ENCODE measurements at places on chromosomes 2 and 18. TPM values are rescaled to one million over a fixed set of nuclear protein-coding genes. Genes with fewer than 3 reads are reported as not detected.

DNA sequence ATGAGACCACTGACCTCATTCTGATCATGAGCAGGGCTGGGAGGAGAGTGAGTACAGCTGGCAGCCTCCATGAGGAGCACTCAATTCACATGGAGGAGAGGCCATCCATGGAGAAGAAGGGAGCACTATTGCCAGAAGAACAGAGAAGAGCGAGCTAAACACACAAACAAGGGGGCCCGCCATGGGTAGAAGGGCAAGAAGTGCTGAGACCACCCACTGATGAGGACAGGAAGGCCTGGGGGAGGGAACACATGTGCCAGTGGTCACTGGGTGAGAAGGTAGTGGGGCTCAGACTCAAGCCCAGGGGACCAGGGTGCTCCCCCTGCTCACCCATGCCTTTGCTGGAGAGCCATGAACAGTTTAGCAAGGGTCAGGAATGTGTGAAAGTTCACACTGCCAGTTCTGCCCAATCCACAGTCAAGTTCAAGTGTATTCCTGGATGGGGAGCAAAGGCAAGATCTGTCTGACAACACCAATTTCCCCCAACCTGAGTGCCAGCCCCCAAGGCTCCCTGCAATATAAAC, 57.7 kb downstream of the TTC32 start:
- no peak for DNase-seq

DNA sequence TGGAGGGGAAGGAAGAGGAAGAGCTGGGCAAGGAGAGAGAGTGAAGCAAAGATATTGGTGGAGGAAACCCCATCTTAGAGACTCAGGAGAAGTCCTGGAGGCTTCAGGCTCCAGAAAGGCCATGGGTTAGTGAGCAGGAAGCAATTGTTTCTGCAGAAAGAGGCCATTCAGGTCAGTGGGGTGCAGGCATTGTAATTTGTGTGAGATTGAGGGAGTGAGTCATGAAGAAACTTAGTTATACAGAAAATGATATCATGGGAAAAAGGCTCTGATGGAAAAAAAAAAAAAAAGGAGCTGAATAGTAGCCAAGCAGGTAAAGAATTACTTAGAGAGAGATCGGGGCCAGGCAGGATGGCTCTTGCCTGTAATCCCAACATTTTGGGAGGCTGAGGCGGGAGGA, 4.0 kb downstream of the EMILIN2 start:
- no peak for DNase-seq

DNA sequence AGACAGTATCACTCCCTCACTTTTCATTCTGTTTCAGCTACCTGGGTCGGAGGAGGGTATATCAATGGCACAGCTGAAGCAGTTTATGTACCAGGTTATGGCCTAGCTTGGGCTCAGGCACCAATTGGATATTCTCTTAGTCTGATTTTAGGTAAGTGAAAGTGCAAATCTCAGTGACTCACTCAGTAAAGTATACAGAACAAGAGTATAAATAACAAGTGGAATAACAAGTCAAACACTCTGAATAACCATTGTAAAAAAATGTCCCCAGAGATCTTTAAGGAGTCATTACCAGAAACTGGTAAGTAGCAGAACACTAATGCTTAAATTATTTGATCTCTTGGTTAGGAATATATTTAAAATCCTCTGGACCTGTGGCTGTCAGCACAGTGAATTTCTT, 5.7 kb downstream of the SLC5A7 start:
- DNase-seq = no peak

- DNase-seq = no peak
These were observed 16.0 kb downstream of the ASPRV1 start for GRCh38 chr2:69945441-69945840.

DNA sequence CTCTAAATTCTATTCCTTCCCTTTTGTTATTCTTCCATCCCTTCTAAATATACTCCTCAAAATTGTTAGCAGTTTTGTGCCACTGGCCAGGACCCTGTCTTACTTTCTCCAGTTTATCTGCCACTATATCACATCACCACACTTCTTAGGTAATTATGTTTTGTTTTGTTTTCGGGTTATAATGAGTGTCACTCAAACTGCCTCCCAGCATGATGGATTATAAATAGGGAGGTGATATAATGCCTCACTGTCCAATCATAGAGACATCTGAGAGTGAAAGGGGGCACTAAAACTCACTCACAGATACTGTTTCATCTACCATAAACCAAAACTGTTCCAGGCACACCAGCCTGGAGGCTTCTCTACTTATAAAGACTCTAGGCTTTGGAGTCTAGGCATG, 3.5 kb downstream of the RSAD2 start:
- no peak for DNase-seq

DNA sequence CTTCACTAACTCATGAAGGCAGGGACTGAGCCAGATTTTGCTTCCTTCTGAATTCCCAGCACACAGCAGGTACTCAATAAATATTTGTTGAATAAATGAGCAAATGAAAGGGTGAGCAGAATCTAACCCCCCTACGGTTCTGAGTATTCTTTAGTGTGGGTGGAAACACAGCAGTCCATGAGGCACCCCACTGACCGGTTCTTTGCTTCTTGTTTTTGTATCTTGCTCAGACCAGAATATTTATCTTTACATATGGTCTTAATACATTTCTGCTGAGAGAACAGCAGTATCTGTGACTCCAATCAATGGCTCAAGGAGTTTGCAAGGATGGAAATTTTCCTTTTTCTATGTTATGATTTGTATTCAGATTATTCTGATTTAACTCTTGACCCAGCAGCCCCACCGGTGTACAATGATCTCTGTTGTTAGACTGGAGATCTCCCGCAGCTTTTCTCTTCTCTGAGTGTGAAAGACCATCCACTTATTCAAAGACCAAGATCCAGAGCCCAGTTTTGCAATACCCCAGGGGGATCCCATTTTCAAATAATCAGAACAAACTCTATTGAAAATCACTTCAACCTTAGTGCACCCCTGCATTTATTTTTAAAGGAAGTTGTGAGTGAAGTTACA, 506.5 kb upstream of the TNP1 start:
- DNase-seq = no peak

Gene ONECUT2
- total RNA-seq = 0.02 TPM

Gene GPR45
- not detected for total RNA-seq

Gene GPR75
- total RNA-seq = 0.55 TPM

Data from activated naive CD4-positive, alpha-beta T cell treated with anti-CD3 and anti-CD28 coated beads, Interleukin-2, amount 50 U/mL, for 72 hours (primary cell).